Muscle of arm (tissue), 14 donors: ENCODE measurements at places on chromosomes 12 and 14.

DNA sequence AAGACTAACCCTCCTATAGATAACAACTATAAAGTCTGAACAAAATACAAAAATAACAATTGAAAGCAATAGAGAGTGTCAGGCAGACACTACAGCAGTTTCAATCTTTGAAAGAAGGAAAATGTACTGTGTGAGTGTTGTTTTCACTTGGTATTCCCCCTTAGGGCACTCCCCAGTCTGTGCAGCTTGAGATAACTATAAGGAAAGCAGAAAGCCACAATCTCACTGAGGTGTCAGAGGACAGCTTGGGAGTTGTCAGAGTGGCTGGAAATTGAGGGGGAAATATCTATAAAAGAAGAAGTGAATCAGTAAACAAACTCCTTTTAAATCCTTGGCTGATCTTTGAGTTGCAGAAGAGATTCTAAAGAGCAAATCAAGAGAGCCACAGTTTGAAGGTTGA, 364.8 kb downstream of the NELL2 start:
- DNase-seq: no peak

GRCh38 chr12:131959116-131959515, 9.4 kb downstream of the EP400 start:
- DNase-seq: no peak

GRCh38 chr12:122875590-122876220, 20.2 kb downstream of the VPS37B start:
- DNase-seq: no peak

DNA sequence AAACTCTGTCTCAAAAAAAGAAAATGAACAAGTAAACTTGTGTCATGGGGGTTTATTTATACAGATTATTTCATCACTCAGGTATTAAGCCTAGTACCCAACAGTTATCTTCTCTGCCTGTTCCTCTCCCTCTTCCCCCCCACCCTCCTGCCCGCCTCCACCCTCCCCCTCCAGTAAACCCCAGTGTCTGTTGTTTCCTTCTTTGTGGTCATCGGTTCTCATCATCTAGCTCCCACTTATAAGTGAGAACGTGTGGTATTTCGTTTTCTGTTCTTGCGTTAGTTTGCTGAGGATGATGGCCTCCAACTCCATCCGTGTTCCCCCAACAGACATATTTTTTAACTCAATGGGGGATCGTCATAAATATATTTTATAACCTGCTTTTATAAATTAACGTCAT, 12.3 kb downstream of the IL31 start:
- DNase-seq: no peak

DNA sequence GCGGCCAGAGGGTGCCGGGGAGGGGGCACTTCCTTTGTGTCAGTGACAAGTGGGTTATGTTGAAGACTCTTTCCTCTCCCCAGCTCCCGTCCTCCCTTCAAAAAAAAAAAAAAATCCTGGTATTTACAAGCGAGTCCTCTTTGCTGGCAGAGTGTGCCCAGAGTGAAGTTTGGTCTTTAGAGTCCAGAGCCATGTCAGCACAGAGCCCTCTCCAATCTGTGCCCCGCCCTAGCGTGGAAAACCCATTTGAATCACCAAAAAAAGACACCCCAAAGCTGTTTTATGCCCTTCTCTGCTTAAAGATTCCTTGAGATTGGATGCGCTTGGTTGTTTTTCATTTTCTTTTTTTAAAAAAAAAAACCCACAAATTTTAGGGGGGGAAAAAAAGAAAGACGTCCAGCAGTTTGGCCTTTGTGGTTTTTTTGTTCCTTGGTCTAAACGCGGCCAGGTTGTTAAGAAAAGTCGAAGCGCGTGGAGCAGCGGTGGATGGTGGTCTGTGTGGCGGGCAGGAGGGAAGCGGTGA, 3.3 kb downstream of the NKX2-1 start:
- DNase-seq: no peak
